ENCODE measurements at places on chromosomes 11 and 22. TPM values are rescaled to one million over a fixed set of nuclear protein-coding genes. Genes with fewer than 3 reads are reported as not detected.

DNA sequence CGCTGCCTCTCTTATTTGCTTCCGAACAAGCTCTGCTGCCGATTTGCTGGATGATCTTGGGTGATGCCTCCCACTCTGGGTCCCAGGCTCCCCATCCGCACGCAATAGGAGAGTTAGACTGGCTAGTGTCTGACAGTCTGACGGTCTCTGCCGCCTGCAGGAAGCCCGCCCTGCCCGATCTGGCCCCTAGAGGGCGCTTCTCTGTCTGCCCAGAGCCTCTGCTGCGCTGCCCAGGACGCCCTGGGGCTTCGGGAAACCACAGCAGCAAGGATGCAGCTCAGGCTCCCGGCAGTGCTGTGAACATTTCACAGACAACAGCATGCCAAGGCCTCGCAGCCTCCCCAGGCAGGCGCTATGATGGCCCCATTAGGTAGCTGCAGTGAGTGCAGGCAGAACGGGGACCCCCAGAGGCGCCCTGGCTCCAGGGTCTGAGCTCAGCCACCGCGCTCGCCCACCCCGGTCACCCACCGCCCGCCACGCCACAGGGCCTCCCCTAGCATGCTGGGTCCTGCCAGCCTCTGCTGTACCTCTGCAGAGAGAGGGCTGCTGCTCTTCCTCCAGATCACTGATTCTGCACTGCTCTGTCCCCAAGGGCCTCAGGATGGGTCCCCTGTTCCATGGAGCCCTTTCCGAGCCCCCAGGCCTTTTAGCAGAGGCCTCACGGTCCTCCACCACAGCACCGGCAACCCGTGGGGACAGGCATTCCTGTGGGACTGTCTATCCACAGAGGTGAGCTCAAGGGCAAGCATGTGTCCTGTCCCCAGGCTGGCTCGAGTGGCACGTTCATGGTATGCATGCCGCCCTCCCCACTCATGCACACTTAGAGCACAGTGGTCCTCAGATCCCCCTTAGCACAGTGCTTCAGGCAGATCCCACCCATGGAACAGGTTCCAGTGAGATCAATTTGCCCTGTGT, 4.3 kb upstream of the BAIAP2L2 start:
- H3K4me3 ChIP-seq, result no peak overlapping the region
- DNase-seq, result peak; percentile 38
- H3K36me3 ChIP-seq, result no peaks in the 10 kb centered on the region
- no peaks in the 10 kb centered on the region for H3K27me3 ChIP-seq
- peaks cover 42% of the 10 kb centered on the region for H3K4me1 ChIP-seq
- no peak overlapping the region for H3K27ac ChIP-seq

DNA sequence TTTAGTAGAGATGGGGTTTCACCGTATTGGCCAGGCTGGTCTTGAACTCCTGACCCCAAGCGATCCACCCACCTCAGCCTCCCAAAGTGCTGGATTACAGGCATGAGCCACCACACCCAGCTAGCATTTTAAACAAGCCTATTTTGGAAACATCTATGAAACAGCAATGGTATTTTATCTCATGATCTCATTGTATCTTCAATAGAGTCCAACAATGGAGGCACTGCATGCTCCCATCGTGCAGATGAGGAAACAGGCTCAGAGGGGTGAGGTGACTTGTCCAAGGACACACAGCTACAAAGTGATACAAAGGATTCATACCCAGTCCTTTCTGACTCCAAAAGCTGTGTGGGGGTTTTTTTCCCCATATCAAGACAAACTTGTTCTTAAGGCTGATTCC, 39.0 kb upstream of the RTL6 start:
- H3K36me3 ChIP-seq, result no peaks in the 10 kb centered on the region
- no peak overlapping the region for H3K4me3 ChIP-seq
- no peak for DNase-seq
- H3K4me1 ChIP-seq, result no peaks in the 10 kb centered on the region

The CD151 gene
- polyA plus RNA-seq, result 287 TPM

The OR51T1 gene
- not detected for polyA plus RNA-seq

The HOATZ gene
- not detected for polyA plus RNA-seq

The ZFTA gene
- polyA plus RNA-seq, result 5.6 TPM

DNA sequence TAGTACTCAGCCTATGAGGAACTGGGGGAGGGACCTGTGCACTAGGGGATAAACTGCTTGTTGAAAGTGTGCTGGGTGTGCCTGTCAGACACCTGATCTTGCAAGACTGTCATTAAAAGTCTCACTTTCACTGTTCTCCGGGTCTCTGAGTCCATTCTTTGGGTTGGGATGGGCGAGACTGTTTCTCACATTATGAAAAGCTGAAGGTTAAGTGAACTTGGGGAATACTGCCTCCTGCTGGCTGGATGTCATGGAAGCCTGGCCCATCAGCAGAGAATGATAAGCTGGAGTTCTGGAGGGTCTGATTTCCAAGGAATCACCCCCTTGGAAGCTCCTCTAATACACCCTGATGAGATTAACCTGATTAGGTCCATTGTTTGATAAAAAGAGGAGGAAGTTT, 9.0 kb upstream of the VPREB1 start:
- no peak for DNase-seq
- H3K27me3 ChIP-seq, result peaks cover 7% of the 10 kb centered on the region
- no peaks in the 10 kb centered on the region for H3K36me3 ChIP-seq
- no peak overlapping the region for H3K4me3 ChIP-seq

The MRGPRX4 gene
- polyA plus RNA-seq, result 0.18 TPM

- H3K4me3 ChIP-seq, result no peak overlapping the region
- peaks cover 6% of the 10 kb centered on the region for H3K4me1 ChIP-seq
- no peak for DNase-seq
- peaks cover 16% of the 10 kb centered on the region for H3K36me3 ChIP-seq
These were observed 19.6 kb downstream of the BRD1 start for GRCh38 chr22:49807780-49808708.

DNA sequence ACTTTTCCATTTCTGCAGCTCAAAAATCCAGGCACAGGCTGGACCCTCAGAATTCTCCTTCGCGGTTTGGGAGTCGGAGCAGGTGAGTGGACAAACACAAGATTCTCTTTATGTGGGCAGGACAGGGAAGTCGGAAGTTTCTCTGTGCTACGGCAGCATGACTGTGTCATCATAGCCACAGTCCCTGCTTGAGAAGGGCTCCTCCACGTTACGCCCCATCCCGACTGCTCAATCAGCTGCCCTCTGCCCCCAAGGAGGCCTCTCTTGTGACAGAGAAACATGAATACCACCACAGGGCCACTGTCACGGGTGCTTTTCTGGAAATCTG, 89.0 kb upstream of the SHISAL1 start:
- H3K4me1 ChIP-seq, result no peaks in the 10 kb centered on the region
- no peak for DNase-seq
- H3K4me3 ChIP-seq, result no peak overlapping the region
- peaks cover 1% of the 10 kb centered on the region for H3K27me3 ChIP-seq
- H3K27ac ChIP-seq, result no peak overlapping the region
